HuH-7 (cell line): ENCODE measurements at places on chromosomes 11 and 22.
A peak's percentile ranks its signal among the peaks of the same experiment; 100 is the strongest.

DNA sequence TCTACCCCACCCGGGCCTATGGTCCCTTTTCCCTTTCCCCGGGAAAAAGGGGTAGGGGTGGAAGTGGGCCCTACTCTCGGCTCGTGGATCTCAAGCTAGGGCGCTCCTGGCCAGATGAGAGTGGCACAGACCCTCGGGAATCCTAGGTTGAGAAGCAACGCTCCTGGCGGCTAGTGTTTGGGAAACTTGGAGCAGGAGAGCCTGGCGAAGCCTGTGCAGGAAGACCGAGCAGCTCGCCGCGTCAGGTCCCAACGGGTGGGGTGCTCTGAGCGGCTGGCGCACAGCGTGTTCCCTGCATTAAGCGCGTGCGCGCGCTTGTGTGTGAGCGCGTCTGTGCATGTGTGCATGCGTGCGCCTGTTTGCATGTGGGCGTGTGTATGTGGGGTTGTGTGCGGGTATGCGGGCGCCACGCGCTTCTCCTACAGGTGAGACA is 7.1 kb upstream of the FLI1 start:
- DNase-seq = no peak

- DNase-seq = no peak
Observed at GRCh38 chr11:63908631-63909401, 8.1 kb downstream of the RCOR2 start.

- peak; percentile 98 for DNase-seq
Observed at GRCh38 chr22:41403532-41404318, 22.0 kb downstream of the TEF start.

DNA sequence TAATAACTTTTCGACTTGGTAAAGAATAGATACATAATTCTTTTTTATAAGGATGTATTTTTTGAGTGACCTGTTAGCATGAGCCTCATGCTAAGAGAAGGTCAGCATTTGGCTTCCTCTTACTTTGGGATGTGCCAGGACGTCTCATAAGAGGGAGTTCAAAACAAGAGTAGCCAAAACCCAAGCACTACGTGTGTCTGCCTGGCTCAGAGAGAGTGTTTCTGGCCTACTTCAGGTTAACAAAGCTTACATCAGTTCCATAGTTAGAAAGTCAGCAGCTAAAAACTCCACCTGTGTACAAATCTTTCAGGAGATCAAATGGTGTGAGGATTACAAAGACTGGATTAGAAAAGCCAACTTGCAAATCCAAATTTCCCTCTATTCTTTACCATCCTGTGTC is 13.9 kb downstream of the SNX19 start:
- DNase-seq = no peak

GRCh38 chr22:31092161-31092560 is 11.0 kb downstream of the SMTN start:
- DNase-seq = peak; percentile 37

- DNase-seq = no peak
Observed at GRCh38 chr22:27873472-27873871, 45.6 kb downstream of the PITPNB start.

DNA sequence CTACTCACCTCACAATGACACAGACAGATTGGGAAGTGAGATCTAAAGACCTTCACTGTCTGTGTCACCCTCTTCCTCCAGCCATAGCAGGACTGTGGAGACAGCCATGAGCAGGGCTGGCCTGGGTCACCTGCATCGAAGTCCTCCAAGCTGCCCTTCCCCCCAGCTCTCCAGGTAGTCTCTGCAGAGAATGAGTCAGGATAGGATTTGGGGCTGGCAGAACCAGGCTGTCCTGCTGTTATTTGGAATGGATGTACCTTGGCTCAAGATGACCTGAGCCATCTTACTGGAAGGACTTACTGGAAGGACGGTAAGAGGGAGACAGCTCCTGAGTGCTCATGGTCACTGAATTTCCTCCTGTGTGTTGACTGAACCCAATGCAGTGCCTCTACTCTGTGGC is 29.2 kb downstream of the GGTLC2 start:
- no peak for DNase-seq

DNA sequence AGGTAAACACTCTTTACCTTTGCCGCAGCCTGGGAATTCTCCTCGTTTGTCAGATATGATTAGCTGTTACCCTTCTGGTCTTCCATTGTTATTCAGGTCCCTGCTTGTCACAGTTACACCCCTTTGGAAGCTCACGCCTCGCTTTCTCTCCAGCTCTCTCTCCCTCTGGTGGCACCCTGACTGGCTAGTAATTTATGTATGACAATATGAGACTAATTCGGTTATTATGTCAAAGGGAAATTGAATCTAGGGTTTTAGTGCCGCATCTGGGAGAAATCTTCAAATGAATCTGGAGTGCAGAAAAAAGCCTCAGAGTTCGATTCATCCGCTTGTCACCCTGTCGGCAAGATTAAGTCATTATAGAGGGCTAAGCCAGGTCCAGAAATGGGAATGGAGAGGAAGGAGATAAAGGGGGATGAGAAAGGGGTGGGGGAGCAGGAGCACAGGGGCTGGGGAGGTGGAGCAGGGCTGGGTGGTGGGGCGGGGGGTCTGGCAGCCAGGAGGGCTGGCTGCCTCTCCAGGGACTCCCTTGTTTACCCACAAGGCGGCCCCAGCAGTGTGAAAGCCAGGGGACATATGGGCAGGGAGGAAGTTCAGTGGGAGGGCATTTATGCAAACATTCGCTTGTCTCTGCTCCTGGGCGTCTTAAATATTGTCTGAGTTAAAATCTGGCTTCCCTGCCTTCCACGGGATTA is 179.0 kb upstream of the NECTIN1 start:
- no peak for DNase-seq

- no peak for DNase-seq
Observed at GRCh38 chr11:24511511-24511910, 14.7 kb downstream of the LUZP2 start.

DNA sequence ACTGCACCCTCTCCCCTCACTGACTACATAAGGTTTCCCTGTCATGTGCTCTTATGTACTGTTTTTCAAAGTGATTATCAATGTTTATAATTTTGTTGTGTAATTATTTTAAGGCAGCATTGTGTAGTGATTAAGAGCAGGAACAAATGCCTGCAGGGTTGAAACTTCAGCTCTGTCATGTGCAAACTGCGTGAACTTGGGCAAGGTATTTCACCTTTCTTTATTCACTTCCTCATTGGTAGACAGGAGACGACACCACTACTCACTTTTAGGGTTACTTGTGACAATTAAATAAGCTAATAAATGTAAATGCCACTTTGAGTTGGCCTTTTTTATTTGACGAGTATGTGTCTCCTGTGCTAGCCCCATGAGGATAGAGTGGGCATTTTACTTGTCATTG is 86.5 kb upstream of the E2F8 start:
- DNase-seq = no peak

DNA sequence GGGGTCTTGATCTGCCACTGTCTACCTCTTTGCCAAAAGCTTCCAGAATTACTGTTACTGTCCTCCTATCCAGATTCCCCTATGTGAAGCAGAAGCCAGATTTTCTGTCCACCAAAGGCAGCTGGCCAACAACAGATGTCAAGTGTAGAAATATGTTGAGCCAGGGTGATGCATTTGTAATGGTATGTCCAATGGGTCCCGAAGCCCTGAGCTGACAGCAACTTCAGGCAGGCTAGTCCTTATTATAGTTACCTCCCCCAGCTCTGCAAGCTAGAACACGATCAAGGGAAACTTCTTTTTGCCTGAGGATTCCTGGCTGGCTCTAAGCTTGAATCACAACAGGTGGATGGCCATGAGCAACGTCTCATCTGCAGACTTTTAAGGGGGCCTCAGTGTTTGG is 10.2 kb downstream of the PAMR1 start:
- DNase-seq = no peak

- DNase-seq = no peak
Observed at GRCh38 chr22:46072110-46072881, 78.0 kb upstream of the PPARA start.

DNA sequence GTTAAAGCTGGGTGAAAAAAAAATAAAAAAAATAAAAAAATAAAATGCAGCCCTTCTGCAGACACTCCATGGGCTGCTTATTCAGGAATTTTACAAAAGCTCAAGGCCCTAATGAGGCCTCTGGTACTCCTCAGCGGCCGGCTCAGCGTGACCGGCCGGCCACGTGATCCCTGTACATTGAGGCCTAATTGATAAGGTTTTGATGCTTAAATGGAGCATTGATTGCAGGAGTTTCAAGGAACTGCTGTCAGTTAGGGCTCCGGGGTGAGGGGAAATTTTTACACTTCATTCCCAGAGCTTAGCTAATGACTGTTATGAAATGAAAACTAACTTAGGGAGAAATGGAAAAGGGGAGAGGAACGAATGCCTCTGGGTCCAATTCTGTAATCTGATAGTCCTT is 368.8 kb upstream of the KIRREL3 start:
- DNase-seq = no peak

DNA sequence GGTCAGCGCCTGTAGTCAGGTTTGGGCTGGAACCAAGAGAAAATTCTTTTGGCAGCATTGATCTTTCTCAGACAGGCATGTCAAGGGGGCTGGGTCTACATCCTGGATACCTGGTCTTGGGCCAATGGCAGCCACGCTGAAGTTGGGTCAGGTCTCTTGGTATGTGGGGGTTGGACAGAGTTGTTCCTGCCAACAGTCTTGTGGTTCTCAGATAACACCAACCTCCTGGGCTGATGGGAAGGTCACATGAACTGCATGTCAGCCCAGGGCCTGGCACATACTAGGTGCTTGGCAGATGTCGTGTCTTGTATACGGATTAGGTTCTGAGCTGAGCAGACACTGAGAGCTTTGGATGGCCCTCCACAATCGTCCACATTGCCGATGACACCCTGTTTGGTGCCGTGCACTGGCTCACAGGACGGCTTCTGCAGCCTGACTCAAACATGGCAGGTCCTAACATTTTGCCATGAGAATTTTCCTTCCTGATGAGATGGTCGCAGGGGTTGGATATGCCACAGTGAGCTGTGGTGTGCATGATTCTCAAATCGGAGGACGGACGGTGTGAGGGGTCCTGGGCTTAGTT is 42.0 kb downstream of the FBLN1 start:
- no peak for DNase-seq

DNA sequence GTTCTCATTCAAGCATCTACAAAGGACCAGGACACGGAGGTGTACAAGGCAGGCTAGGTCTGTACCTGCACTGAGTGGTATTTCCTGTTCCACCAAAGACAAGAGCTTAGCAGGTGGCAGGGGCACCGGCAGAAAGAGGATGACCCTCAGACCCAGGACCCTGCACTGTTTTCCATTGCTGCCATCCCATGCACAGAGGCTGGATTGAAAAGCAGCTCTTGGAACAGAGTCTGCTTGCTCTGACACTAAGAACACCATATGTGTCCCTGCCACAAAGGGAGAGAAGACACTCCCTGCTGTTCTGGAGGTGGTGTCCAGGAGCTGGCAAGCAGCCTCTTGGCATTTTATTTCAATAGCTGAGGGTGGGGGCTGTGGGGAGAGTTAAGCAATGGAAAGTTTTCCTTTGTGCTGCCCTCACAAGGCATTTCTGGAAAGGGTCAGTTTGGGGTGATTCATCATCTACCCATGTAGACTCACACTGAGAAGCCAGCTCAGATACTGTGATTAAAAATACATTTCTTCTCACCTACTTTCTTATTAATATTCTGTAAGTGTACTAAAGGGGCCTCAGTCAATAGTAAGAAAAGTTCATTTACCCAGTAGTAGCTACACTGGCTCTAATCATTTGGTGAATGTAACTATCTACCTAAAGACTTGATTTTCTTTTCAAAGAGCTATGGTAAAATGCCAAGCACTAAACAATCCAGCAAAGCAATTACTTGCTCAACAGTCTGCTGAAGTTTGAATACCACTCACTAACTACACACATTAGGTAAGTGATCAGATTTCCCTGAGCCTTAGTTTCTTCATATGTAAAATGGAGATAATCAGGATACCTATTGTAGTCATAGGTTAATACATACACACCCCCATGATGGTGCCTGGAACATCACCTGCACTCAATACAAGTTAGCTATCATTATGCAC is 55.2 kb downstream of the SLC1A2 start:
- no peak for DNase-seq

DNA sequence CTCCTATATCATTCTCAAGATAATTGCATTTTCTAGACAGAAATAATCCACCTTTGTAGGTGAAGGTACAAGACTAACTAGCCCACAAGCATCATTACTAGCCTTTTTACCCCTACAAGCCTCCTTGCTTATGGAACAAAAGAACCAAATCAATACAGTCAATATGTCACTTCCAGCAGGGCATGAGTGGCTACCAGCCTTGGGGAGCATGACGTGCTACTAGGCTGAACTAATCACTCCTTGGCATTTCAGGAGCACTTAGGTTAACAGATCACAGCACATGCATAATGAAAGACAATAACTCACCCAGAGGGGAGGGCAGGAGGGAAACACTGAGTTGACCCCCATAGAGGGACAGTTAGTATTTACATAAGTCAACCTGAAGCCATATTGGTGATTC is 2.7 kb downstream of the DRD2 start:
- DNase-seq = no peak

DNA sequence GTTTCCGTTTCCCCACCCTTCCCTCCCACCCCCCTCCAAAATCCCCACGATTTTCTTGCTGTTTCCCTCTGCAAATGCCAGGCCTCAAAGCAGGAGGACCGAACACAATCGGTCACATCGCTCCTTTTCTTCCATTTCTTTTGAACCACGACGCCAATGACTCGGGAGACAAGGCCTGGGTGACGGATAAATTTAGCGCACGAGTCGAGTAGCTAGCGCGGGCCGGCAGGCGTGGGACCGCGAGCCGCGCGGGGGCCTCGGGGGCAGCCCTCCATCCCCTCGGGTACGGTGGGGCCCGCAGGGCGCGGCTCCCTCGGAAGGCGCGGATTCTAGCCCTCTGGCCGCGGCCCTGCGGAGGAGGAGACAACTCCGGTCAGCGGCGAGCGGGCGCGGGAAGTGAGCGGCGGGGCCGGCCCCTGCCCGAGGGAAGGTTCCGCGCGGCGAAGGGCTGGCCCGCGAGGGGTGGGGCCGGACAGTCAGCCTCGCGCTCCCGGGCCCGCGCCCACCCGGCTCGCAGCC is 414 bp downstream of the JOSD1 start:
- DNase-seq = no peak

DNA sequence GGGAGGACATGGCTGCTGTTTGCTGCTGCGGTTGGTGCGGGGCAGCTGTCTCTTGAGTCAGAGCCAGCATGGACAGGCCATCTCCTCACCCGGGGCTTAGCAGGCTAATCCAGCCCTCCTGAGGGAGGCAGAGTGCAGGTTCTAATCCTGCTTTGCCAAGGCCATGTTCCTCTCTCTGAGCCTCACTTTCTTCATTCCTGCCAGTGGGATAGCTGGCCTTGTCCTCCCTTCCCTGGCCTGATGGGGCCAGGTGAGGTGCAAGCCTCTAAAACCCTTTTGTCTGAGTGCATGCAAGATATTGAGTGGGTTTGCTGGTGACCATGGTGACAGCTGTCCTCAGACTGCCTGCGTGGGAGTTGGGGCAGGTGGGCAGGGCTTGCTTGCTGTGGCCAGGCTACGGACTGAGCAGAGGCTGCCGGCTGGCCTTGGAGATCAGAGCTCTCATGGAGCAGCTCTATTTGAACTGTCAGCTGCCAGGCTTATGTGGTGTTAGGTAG is 3.6 kb downstream of the USP35 start:
- no peak for DNase-seq

DNA sequence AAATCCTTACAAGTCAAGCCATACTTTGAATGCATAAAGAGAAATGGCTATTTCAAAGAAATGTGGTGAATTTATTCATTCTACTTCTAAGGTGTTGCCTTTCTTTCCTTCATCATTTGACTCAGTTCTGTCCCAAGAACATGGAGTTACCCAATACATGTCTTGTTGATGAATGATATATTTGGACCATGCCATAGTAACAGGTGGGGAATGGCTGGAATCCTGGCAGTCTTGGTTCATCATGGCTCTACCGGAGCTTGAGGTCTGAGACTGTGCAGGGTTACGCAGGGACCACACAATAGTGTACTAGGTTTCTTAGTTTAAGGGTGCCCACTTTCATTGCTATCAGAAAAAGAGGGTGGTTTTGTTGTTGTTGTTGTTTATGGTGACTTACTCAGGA is 40.3 kb upstream of the MPEG1 start:
- DNase-seq = no peak
